ENCODE measurements at places on chromosomes 7 and 10.

- DNase-seq: peak; percentile 56
These were observed 125.9 kb downstream of the GRK5 start for GRCh38 chr10:119333146-119333792.

DNA sequence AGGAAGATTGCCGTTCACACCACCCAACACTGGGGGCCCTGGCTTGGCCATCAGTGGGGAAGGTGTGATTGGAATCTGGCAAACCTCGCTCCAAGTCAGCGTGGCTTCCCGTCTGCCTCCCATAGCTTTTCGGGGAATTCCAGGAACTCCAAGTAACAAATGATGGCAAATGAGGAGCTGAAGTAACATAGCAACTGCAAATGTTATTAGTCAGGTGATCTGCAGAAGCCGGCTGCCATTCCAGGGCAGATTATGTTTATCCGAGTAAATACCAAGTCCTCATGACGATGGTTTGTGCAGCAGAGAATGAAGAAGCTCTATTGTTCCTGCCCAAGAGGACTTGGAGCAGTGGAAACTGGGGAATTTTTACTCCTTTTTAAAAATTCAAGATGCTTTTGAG is 270.5 kb upstream of the PODXL start:
- no peak for DNase-seq

GRCh38 chr7:28718055-28718481 is 240.1 kb downstream of the TRIL start:
- no peak for DNase-seq

DNA sequence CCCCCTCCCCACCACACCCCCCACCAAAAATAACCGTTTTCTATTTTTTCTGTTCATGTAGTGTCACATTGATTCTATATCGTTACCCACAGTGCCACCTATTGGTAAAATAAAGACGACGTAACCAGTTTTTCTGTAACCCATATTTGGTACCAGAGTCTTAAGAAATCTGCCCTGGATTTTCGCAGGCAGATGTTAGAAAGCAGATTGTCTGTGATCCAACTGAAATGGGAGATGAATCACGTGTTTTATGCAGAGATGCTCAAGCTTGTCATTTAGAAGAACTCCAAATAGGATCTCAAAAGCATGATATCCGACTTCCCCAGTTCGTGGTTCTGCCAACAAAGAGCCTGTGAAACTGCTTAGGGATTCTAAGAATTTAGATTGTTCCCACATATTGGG is 261.1 kb upstream of the CSTF2T start:
- peak; percentile 37 for DNase-seq

DNA sequence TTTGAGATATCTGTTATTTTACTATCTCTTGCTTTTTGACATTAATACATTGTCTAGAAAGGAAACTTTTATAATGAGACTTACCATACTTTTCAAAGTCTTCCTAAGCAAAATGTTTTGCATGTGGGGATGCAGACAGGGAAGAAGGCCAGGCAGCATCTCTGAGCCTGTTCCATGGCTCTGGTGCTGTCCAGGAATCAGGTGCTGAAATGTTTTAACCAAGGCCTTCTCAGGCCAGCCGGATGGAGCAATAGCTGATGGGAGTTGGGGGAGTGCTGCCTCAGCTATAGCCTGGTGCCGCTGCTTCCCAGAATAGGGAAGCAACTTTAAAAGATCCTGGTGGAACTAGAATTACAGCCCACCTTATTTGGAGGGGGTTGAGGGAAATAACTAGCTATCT is 38.5 kb downstream of the CRTAC1 start:
- peak; percentile 29 for DNase-seq

- no peak for DNase-seq
These were observed 5.9 kb downstream of the CPA2 start for GRCh38 chr7:130272381-130273080.

DNA sequence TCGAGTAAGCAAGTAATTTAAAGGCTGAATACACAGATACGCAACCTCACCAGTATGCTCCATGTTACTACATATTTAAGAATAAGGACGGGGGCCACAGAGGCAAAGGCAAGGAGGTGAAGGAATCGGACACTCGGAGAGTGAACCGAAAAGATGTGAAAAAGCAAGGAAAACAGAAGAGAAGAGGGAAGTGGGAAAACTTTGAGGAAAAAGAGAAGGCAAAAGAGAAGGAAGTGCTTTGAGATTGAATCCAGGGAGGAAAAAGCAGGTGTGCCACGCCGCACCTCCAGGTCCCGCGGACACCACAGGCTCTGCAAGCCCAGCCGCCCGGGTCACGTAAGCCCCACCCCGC is 367 bp upstream of the AVL9 start:
- no peak for DNase-seq

GRCh38 chr10:120612756-120613155 is 155.7 kb downstream of the PLPP4 start:
- no peak for DNase-seq

DNA sequence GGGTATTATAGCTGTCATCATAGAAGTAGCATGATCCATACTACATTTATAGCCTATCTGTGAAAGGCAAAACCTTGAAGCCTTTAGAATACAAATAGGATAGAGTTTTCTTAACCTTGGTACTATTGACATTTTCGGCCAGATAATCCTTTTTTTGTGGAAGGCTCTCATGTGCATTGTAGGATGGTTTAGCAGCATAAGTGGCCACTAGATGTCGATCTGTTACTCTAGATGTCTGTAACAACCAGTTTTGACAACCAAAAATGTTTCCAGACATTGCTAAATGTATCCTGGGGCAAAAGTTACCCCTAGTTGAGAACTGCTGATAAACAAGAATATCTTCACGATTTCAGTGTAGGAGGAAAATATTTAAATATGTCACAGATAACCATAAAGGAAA is 319.4 kb upstream of the GALNT17 start:
- DNase-seq: no peak

DNA sequence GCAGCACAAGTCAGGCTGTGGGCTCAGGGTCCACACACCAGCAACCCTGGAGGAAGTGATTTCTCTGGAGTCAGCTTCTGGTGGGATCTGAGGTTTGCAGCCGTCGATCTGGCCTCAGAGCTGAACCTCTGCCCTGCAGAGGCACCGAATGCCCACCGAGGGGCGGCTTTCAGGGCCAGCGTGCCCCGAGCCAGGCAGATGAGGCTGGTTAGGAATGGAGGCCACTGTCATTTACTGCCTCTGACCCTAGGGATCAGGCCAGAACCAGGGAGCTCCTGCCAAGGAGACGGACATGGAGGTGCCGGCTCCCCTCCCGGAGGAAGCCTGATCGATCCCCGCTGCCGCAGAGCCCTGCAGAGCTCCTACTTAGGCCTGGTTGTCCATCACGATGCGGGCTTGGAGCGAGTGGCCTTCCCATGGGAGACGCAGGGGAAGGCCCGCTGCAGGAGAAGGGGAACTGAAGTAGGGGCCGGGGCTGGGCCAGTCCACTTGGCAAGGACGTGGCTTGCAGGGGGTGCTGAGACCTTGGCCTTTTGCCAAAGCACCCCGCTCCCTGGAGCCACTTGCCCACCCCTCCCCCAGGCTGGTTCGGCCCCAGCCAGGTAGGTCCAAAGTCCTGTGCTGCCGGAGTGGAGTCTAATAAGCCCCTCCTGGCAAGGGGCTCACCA is 19.6 kb upstream of the ELFN1 start:
- no peak for DNase-seq

- no peak for DNase-seq
These were observed 126.7 kb downstream of the NRCAM start for GRCh38 chr7:108329514-108329913.

GRCh38 chr7:86479144-86479543 is 164.6 kb upstream of the GRM3 start:
- no peak for DNase-seq

DNA sequence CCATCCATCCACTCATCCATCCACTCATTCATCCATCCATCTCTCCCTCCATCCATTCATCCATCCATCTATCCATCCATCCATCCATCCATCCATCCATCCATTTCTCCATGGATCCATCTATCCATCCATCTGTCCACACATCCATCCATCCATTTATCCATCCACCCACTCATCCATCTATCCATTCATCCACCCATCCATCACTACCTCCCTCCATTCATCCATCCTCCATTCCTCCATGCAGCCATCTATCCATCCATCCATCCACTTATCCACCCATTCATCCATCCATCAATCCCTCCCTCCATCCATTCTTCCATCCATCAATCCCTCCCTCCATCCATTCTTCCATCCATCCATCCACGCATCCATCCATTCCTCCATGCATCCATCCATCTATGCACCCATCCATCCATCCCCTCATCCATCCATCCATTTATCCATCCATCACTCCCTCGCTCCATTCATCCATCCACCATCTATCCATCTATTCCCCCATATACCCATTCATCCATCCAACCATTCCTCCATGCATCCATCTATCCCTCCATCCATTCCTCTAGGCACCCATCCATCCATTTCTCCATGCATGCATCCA is 21.1 kb downstream of the ELN start:
- no peak for DNase-seq

GRCh38 chr10:71382757-71383156 is 14.0 kb upstream of the CDH23 start:
- peak; percentile 14 for DNase-seq

DNA sequence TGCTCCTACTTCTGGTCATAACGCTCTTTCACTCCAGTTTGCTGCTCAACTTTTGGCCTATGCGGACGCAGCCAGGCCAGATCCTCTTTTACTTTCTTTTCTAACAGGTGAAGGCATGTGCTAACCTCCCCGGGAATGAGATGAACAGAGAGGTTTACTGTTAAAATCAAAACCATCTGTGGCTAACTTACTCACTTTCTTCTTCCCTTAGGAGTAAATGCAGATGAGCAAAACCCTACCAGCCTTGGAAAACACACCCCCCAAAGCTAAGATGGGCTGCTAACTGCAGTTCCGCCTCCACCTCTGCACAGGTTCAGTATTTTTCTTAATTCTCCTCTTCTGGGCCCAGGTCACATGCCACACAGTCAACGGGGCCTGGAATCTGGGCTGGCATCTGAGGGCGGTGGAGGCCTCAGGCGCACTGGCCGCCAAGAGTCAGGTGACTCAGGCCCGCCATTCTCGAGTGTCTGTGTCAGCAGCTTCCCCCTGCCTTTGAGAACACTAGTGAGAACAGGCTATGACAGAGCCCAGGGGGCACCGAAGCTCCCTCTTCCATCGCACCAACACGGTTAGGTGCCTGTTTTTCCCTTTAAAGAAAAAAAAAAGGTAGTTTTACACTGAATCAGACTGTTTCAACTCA is 11.1 kb downstream of the FAM53B start:
- DNase-seq: peak; percentile 73

GRCh38 chr10:98310701-98311100 is 42.7 kb upstream of the LOXL4 start:
- no peak for DNase-seq

DNA sequence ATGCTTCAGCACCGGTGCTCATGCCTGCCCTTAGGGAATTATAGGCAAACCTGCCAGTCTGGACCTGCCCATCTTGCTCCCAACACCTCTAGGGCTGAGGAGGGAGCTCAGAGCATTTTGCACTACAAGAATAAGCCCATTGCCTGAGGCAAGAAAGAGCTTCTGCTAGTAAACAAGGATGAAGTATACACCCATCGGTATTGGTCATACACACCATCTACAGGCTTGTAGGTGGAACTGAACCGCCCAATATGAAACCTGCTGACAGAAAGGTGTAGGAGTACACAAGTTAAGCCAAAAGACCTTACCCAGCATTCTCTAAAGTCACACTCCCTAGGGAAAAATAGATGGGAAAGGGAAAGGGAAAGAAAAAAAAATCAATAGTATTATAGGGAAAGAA is 957.0 kb upstream of the LRRTM3 start:
- DNase-seq: no peak

- DNase-seq: no peak
These were observed 88.8 kb downstream of the NOD1 start for GRCh38 chr7:30389791-30390190.

DNA sequence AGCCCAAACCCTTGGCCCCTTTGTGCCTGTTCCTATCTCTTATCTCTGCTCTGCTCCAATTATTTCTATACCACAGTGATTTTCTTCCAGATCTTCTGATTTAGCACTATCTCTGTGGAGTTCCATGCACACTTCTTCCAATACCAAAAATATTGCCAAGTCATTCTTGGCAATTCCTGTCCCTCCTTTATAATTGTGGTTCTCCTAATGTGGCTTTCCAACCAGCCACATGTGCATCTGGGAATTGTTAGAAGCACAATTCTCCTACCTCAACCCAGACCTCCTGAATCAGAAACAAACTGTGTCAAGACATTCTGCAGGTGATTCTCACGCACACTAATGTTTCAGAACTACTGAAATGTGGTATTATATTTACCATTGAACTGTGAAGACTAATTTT is 447.8 kb upstream of the IGFBP3 start:
- no peak for DNase-seq

GRCh38 chr7:75723444-75723843 is 15.3 kb downstream of the HIP1 start:
- DNase-seq: no peak

DNA sequence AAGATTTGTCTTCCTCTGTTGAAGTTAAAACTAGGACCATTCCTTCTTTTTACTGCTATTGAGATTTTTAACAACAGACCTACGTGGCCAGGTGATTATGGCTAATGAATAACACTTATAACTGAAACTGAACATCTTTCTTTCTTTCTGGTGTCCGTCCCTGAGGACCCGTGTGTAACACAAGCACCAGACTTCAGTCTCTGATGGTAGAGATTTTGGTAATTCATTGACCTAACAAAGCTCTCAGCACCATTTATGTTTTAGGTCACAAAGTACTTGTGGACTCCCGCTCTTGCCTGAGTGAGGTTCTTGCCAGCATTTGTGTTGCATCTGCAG is 40.4 kb upstream of the TMEM229A start:
- no peak for DNase-seq

GRCh38 chr10:69425511-69426298 is 9.0 kb upstream of the TACR2 start:
- DNase-seq: no peak

DNA sequence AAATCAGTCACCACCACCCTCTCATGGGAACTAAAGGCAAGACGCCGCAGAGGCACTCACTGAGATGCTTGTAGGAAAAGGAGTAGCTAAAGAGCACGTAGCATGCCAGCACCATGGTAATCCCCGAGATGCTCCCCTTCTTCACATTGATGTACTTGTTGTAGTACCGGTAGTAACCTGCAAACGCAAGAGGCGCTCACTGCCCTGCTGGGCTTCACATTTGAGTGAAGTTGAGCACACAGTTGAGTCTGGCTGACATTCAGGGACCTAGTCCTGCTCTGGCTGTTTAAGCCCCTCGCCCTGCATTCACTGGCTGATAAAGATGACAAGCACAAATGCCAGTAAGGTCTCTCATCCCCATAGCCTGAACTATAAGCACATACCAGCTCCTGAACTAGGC is 6.9 kb downstream of the ATP5MF start:
- peak; percentile 42 for DNase-seq

GRCh38 chr7:84422790-84423189 is 228.2 kb upstream of the SEMA3A start:
- peak; percentile 28 for DNase-seq

DNA sequence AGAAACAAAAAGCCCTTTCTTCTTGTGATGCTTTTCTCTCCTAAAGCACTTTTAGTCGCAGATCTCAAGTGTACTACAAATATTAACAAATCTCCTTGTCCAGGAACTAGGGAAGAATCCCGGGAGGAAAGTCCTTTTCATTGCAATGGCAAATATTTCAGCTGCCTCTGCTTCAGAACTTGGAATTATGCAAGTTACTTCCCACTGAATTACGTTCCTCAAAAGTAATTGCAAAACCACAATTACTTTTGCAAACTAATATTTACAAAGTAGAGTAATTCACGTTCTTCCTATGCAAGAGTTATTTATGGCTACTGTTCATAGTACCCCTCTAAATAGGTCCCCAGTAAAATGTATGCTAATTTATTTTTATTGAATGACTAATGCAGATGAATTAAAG is 14.5 kb downstream of the PRKCQ start:
- DNase-seq: no peak
